ENCODE measurements at places on chromosomes 2 and 18.

DNA sequence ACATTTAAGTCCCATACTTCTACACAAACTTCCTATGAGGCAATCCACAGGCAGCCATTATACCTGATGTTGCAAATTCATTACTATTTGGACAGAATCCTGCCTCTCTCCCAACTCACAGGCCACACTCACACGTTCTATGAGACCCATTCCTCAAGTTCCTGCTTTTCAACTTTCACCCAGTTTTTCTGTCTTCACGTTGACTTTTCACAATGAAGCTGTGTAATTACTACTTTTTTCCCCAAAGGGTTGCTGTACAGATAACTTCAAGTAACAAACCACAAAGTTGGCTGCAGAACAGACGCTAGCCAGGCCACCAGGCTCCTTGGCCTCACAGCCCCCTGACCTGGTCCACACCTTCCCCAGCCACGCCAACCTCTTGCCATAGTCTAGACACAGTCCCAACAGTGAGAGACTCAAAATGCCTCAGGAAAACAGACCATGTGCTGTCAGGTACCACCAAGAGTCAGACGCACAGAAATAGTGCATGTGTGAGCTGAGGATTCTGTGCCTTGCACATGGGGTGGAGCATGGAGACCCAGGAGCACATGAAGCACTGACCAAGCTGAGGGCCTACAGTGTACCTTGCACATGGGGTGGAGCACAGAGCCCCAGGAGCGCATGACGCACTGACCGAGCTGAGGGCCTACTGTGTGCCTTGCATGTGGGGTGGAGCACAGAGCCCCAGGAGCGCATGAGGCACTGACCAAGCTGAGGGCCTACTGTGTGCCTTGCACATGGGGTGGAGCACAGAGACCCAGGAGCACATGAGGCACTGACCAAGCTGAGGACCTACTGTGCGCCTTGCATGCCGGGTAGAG, 61.0 kb downstream of the EIPR1 start:
- no peak for DNase-seq

DNA sequence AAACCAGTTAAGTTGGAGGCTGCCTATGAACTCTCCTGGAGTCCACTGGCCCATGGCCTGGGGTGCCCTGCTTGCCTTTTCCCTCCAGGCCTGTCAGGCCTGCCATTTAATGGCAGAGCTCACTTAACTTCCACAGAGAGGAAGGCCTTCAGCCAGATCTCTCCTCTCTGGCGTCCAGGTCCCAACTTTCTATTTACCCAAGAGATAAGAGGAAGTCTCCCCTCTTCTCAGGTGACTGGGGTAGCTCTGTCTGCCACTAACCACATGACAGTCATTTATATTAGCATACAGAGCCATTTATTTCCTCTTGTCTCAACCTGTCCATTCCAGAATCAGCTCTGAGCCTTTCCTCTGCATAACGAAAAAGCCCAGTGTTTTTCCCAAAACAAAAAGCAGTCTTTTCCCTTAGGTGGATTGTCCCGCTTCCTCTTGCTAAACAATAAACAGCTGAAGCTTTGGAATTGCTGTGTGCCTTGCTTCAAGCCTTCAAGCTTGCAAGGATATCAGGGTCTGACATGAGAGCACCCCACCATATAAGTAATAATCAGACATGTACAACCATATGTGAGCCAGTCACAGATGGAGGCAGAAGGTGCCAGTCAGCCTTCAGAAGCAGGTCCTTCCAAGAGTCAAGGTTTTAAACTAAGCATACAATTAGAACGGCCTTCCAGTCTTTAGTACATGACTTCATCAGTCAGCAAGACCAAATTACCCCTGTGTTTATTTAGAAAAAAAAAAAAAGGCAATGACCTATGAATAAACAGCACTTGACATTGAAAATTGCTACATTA, 71.2 kb upstream of the STPG4 start:
- no peak for DNase-seq

GRCh38 chr2:119338272-119338671, 28.4 kb downstream of the C2orf76 start:
- no peak for DNase-seq

DNA sequence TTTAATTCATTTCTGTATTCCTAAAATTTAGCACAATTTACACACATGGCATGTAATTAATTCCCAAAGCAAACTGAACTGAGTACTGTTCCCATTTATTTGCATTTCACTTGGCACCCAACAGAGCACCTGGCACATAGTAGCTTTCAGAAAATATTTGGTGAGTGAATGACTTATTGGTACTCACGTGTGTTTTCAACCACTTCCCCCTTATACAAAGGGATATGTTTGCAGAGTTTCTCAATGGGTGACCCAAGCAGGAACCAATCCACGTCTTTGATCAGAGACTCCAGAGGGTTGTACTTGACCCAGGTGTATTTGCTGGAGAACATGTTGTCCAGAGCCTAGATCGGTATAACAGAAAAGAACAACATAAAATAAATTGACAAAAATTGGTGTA, 6.6 kb downstream of the GKN2 start:
- peak; percentile 70 for DNase-seq

GRCh38 chr2:119862127-119862889, 102.6 kb downstream of the PTPN4 start:
- DNase-seq, result no peak

GRCh38 chr2:102025583-102026267, 34.0 kb downstream of the IL1R2 start:
- DNase-seq, result no peak

DNA sequence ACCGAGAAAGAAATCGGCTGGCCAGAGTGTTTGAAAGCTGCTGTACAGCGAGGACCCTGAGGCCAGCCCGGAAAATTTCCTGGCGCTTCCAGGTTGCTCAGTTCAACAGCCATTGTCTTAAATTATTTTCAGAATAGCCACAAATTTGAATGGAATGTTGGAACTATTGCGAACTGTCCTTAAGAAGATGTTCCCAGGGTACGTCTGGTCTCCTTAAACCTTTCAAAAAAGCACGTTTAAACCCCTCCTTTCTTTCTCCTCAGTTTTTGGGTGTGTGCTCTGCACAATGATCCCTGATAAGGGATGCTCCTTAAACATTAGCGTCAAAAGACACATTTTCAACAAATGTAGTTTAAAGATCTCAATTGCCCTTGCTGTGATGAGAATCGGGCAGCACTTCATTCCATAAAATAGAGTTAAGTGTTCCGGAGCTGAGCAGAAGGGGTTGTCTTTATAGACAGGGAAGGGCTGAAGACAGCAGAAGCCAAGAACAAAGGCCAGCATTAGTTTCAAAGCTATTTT, 14.5 kb upstream of the LPIN2 start:
- no peak for DNase-seq

DNA sequence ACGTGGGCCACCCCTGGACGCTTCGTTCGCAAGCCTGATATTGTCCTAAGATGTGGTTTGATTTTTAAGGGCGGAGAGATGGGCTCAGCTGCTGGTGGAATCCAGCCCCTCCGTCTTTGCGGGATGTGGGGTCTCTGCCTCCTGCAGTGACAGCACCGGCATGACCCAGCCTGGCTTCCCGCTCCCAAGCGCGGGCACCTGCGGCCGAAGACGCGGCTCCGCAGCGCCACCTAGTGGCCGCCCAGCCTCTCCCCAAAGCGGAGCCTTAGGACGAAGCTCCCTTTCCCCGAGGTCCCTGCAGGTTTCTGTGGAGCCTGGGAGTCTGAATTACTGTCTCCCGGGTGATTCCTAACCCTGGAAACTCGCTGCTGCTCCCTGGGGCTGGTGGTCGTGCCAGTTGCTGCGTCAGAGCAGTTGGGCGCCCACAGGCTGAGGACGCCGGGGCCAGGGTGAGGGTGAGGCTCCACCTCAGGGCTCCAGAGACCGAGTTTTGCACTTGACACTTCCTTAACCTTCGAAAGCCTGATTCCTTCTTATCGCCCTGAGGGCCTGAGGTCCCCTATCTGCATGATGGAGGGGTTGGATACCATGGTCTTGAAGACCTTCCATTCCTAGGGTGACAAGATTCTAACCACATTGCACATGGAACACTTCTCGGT, 137.5 kb downstream of the TPO start:
- DNase-seq, result peak; percentile 46

- no peak for DNase-seq
These were observed 73.1 kb downstream of the TMEM185B start for GRCh38 chr2:120150040-120150482.

- DNase-seq, result peak; percentile 19
These were observed 46.6 kb downstream of the CCDC138 start for GRCh38 chr2:108833219-108833618.

GRCh38 chr18:58726671-58727070, 55.4 kb downstream of the MALT1 start:
- DNase-seq, result no peak

DNA sequence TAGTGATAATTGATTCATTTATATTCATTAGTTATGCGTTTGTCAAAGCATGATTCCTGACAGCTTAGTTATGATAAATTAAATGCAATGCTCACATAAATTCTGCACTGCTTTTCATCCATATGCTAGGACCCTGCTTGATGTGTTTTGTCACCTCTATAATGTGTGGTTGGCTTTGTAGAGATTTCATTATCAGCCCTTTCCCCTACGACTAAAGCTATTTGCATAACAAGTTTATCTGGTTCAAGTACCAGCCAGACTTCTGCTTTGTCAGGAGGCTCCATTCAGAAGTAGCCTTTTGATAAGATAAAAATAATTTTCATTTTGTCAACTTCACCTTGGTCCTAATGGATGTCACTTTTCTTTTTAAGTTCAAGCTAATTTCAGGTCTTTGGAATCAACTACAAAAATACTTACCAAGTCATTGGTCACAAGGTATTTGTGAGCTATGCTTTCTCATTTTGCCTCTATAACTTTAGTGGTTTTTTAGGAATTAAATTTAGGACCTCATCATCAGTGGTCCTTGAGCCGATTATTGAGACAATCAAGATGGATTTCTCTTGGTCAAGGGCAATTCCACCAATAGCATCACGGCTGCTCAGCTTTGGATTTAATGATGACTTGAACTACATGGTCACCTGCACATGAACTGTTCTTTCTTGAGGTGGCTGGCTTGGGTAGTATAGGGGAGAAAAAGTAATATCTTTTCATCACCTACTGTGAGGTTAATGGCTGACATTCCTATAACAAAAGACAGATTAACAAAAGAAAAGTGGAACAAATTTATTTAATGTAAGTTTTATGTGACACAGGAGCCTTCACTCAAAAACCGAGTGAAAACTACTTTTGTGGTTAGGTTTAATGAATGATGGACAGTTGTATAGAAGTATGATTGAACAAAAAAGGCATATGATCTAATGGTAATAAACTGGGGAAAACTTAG, 162.1 kb downstream of the MYO3B start:
- DNase-seq, result no peak

DNA sequence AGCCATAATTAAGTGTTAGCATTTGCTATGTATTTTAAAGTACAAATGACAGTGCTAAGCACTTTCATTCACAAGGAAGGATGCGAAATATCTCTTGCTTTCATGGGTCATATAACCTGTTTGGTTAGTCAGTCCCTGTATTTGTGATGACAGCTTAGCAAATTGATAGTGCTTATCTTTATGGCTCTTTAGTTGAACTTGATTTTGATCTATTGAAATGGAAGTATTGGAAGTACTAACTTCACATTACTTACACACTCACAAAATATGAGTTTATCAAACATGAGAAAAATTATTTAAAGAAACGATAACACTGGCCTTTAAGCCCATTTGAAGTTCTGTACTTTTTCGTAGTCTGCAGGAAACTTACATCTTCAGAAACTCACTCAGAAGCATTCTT, 97.4 kb upstream of the NEUROD1 start:
- no peak for DNase-seq

DNA sequence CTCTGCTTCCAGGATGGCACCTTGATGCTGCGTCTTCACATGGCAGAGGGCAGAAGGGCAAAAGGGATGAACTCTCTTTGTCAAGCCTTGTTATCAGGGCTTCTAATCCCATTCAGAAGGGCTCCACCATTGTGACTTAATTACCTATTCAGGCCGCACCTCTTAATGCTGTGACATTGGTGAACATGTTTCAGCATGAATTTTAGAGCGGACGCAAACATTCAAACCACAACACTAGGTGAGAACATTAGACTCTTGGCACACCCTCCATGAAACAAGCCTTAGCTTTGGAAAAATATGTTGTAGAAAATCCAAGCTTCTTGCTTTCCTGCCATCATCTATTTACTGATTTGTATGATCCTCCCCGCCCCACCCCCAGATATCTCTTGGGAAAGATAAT, 17.9 kb downstream of the DAW1 start:
- DNase-seq, result no peak

DNA sequence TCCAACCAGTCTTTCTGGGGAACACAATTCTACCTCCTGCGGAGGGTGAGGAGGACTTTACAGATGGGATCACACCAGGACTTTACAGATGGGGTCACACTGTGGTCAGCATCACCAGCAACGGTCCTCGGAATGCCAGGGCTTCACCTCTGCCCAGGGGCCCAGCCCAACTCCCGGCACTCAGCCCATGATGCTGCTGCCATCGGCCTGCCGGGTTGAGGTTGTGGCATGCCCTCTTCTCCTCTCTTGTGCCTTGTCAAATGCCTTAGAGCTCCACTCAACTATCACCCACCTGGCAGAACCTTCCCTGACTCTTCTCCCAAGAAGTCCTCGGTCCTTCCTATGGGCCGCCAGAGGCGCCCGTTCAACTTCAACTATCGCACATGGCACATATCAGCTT, 166.7 kb downstream of the CTIF start:
- DNase-seq, result no peak

DNA sequence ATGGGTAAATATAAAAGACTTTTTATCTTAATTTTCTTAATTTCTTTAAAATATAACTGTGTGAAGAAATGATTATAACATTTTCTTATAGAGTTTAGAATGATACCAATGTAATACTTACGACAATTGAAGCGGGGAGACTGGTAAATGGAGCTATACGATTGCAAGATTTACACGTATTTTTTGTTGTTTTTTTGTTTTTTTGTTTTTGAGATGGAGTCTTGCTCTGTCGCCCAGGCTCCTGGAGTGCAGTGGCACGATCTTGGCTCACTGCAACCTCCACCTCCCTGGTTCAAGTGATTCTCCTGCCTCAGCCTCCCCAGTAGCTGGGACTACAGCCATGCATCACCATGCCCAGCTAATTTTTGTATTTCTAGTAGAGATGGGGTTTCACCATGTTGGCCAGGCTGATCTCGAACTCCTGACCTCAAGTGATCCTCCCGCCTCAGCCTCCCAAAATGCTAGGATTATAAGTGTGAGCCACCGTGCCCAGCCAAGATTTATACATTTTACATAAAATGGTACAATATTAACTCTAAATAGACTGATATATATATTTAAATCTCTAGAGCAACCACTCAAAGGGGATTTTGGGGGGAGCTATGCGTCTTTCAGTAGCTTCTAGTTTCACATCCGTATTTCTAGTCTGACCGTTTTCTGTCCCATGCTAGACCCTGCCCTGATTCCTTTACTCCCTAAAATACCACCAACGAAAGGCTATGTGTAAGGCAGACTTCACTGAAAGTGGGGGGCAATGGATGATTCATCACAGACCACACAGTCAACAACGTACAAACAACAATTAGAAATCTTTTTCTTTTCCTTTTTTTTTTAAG, 28.2 kb upstream of the ATG16L1 start:
- DNase-seq, result no peak

DNA sequence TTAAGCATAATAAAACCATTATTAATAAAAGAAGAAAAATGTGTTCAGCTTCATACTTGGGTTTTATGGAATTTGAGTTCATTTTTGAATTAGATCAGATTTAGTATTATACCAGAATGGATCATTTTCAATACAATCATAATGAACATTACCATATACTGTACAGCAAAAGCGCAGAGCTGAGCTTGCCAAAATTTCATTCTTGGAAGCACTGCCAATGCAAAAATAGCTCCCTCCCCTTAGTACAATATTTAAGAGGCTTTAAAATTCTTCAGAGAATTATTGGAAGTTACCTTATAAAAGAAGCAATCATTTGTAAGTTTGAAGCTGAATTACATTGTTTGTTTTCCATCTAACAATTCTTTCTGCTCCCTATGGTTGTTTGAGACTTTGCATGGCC, 938.1 kb upstream of the SLC39A10 start:
- no peak for DNase-seq
